Epithelial cell of proximal tubule (primary cell): ENCODE measurements at places on chromosomes 11 and 22.

GRCh38 chr11:109521571-109522086, 99.6 kb downstream of the C11orf87 start:
- DNase-seq = no peak

GRCh38 chr11:9103542-9104276, 12.3 kb upstream of the SCUBE2 start:
- no peak for DNase-seq

DNA sequence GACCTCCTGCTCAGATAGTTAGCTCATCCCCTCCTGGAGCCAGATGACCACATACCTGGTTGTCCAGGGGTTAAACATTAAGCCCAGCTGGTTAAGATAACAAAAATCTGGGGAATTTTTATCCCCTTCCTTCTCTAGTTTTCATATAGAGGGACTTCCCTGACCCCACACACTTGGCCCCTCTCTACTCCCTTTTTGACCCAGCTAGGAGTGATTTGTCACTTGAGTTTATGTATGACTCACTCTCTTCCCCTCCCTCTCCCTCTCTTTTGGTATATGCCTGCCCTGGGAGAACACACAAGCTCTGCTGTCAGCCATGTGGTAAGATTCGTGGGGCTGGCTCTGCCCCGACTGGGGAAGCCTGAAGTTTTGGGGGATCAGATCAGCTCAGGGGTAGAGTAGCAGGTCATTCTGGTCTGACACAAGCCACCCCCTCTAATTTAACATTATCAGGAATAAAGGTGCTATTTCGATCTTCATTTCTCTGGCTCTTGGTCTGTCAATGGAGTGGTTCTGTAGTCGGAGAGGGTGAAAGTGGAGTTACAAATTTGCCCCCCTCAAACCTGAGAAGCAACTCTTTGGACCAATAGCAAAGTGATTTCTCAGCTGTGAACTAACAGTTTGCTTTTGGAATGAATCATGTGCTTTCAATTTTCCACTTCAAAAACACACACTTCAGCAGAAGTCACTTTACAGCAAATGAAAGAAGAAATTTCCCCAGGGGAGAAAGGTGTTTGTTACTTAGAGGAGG, 415.3 kb upstream of the CADM1 start:
- DNase-seq = peak; percentile 92

GRCh38 chr11:24386546-24387397, 110.1 kb upstream of the LUZP2 start:
- no peak for DNase-seq

GRCh38 chr22:45006111-45006963, 3.5 kb downstream of the PHF21B start:
- DNase-seq = no peak

GRCh38 chr11:115471367-115471766, 32.8 kb downstream of the CADM1 start:
- peak; percentile 19 for DNase-seq

DNA sequence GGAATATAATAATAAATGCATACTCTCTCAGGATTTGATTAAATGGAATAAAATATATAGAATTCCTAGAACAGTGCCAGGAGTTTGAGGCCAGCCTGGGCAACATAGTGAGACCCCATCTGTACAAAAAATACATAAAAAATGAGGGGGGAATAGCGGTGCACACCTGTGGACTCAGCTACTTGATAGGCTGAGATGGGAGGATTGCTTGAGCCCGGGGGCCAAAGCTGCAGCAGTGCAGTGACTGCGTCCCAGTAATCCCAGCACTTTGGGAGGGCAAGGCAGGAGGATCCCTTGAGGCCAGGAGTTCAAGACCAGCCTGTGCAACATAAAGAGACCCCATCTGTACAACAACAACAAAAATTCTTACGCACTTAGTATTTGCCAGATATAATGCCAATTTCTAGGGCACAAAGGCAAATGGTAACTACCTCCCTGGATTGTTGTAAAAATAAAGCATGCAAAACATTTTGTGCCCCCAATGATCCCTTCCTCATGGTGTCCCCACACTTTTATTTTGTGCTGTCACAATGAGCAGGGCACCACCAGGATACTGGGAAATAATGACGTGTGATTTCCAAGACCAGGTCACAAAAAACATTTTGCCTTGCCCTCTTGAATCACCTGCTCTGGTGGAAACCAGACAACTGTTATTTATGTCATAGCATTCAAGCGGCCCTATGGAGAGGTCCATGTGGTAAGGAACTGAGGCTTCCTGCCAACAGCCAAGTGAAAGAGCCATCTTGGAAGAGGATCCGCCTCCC, 18.3 kb upstream of the ZNF280A start:
- no peak for DNase-seq

GRCh38 chr11:57322256-57323166, 2.2 kb downstream of the TNKS1BP1 start:
- peak; percentile 90 for DNase-seq

GRCh38 chr11:1982873-1983600, 14.6 kb downstream of the H19 start:
- no peak for DNase-seq

- peak; percentile 70 for DNase-seq
Measured at GRCh38 chr11:112925516-112926310, 35.5 kb upstream of the NCAM1 start.

GRCh38 chr22:44317123-44317444, 4.3 kb upstream of the SHISAL1 start:
- no peak for DNase-seq
